ENCODE measurements at places on chromosomes 1 and 21.

GRCh38 chr1:48462716-48463302, 9.2 kb downstream of the SPATA6 start:
- DNase-seq, result no peak

- DNase-seq, result no peak
Observed at GRCh38 chr1:205630651-205631009, 1.2 kb downstream of the ELK4 start.

DNA sequence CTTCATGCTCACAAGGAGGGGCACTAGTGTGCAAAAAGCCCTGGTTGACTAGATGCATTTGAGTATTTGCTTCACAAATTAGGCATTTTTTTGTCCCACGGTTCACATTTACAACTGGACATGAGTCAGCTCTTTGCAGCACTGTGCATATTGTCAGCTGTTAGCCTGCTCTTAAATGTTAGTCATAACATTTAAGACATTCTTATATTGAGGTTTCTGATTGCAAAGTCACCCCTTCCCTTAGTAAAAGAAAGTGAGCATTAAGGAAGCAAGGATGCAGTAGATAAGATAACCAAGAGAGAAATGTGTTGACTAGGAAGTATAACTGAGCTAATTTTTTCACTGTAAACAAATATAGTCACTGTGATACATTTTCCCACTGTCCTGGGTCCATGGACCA, 132.6 kb upstream of the CTTNBP2NL start:
- DNase-seq, result no peak

DNA sequence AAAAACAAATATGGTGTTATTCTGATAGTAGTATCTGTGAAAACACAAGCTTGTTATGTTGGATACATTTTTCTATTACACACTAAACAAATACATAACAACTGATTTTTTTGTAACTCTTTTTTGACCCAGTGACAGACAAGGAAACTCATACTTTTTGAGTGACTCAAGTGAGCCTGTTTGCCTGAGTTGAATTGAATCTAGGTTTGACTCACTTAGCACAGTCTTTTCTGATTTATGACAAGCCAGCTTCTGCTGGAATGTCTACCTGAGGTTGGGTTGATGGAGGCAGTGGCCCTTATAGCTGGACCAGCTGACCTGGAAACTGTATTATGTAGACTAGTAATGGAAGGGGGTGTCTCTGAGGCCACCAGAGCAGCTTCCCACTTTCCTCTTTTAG, 4.2 kb upstream of the CLCA4 start:
- DNase-seq, result no peak

- DNase-seq, result no peak
Observed at GRCh38 chr1:162470216-162470615, 27.4 kb upstream of the UHMK1 start.

Data from ACHN (cell line).